ENCODE measurements at places on chromosomes 3 and 15.

- DNase-seq = no peak
Measured at GRCh38 chr3:9173445-9173844, 76.0 kb downstream of the SRGAP3 start.

GRCh38 chr15:66625974-66626373 lies 60.2 kb upstream of the LCTL start:
- no peak for DNase-seq

DNA sequence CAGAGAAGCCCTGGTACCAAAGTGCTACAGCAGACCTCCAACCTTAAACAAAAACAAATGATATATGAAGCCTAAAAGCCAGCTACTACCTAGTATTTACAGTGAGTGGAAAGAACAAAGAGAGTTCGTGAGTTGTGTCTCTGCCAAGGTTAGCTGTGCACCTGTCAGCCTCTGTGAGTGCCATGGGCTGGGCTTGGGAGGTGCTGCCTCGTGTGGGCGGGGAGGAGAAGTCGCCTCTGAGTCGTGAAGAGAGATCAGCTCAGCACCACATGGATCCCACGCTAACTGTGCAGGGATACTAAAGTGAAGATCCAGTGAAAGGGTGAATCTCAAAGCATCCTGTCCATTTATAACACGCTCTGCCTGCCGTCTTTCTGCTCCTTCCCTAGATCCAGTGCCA lies 101.9 kb downstream of the CHDH start:
- DNase-seq = no peak

DNA sequence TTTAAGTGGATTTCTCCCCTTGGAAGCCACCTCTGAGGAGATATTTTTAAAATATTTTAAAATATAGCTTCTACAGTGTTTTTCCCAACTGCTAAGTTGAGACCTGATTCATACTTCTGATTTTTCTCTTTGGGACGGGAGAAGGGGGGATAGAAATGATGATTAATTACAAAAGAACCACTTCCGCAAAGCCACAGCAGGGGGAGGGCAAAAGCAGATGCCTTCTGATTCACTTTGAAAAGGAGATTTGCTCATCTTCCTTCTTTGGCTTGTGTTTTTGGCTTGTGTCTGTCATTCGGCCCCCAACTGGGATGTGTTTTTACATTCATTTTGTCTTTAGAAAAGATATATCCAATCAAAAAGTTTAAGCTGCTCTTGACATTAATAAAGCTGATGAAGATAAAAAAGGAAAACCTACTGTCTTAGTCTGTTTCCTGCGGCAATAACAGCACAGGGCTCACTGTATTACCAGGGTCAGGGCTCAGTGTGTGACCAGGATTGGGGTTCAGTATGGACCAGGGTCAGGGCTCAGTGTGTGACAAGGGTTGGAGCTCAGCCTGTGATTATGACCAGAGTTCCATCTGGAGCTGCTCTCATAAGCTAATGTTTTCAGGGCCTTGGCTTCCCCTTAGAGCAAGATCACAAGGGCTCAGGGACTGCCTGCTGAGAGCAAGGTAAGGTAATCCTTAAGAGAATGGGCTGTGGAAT lies 223.2 kb downstream of the MTHFS start:
- no peak for DNase-seq

DNA sequence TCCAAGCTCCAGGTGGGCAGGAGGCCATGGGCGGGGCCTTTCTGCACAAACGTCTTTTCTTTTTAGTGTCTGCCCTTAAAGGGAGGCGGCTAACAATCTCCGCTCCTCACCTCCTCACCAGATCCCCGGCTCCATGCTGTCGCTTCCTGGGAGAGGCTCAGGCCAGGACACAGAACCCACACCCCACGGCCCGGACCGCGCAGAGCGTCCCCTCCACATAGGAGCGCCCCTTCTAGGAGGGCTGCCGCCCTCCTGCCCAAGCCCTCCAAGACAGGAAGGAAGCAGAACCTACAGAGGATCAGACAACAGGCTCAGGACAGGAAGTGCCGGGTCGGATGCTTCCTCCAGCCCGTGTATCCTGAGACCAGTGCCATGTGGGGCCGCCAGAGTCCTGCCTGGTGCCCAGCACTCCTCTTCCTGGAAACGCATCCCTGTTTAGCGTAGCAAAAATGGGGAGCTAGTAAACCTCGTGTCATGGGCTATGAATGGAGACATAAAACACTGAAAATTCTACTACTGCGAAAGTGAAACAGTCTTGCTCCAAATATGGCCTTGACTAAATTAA lies 83.2 kb upstream of the ATP10A start:
- DNase-seq = no peak

Data from effector memory CD4-positive, alpha-beta T cell (primary cell).